ENCODE measurements at places on chromosomes 3 and 15.

DNA sequence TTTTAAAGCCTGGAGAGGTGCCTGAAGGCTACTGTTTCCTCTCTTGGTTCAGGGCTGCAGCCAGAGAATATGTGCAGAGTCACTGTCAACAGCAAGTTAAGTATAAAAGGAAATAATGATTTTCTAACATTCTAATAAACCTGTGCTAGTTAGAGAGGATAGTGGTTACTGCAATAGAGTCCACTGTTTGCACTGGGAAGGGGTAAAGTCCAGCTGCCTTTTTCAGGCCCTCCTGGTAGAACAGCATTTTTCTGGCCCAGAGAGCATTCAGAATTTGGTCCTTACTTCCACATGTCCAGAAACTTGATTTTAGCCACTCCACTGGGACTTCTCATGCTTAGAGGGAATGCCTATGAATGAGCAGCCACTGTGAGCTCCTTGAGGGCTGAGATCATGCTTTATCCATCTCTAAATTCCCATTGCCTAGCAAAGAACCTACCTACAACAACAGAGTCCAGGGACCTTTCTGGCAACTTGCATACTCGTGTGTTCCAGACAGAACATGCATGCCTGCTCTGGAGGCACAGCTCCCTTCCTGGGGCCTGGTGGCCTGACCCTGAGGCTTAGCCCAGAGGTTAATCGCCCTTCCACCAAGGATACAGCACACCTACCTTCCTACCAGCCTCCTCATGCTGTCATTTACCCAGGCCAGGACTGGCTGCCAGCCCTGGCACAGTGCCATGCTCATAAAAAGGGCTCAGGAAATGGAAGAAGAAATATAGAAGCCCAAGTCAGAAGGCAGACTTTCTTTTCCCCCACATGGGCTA lies 50.3 kb upstream of the ATP13A3 start:
- DNase-seq = no peak

DNA sequence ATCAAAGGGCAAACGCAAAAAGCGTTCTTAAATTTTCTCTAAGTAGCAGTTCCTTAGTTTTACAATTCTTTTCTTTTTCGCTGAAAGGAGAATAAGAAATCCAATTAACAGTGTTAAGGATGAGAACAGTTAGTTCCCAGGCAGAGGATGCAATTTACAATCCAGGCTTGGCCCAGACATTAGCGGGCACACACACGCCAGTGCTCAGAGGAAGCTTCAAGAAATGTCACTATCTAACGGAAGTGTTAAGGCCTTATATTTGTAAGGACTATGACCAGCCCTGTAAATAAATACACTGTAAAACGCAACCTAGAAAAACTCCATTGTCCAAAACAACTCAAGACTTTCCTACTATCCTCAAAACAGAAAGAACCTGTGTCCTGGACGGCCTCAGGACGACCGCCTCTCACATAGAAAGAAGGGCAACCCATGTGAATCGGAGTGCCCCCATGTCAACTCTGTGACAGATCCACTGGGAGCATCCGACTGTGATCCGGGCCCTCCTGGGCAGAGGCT lies 1.3 kb downstream of the ACAP2 start:
- no peak for DNase-seq

DNA sequence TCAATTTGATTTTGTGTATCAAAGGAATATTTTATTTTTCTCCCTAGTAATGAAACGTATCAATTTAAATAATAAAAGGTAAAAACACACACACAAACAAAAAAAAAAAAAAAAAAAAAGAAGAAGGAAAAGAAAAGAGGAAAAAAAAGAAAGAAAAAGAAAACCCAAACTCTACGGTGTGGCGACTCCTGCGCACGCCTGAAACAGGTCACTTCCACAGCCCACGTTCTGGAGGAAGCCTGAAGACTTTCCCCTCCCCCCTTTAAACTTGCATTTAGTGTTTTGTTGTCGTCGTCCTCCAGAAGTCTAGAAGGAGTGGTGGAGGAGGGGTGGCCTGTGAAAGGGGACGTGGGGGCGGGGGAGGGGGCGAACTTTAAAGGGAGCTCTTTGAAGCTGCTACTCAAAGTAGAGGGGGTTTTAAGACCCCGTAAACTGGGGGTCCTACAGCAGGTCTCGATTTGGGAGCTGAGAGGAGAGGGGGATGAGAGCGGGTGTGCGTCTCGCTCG lies 2.3 kb upstream of the TLE3 start:
- DNase-seq = no peak

GRCh38 chr3:127216415-127217261 lies 23.7 kb downstream of the PRR23E start:
- no peak for DNase-seq

- DNase-seq = no peak
These were observed 105.9 kb upstream of the KCNAB1 start for GRCh38 chr3:156014489-156014888.

Data from stimulated activated CD4-positive, alpha-beta T cell treated with anti-CD3 and anti-CD28 coated beads, Interleukin-1b, Interleukin-23, amount 100 ng/mL, for 4 hours (primary cell).